ENCODE measurements at places on chromosomes 5 and 9. TPM values are rescaled to one million over a fixed set of nuclear protein-coding genes. Genes with fewer than 3 reads are reported as not detected.

The BAAT gene
- 0.55 TPM for total RNA-seq

The ZNG1F gene
- total RNA-seq, result 32.3 TPM

The CCL27 gene
- not detected for total RNA-seq

The PCDHGC4 gene
- 0.05 TPM for total RNA-seq

The SPIN1 gene
- total RNA-seq, result 41.0 TPM

The SCGB3A2 gene
- total RNA-seq, result not detected

The FOXD4L4 gene
- not detected for total RNA-seq

The KIAA0825 gene
- total RNA-seq, result 0.42 TPM

The GARIN3 gene
- total RNA-seq, result not detected

The CAMSAP1 gene
- total RNA-seq, result 21.2 TPM

The LHX3 gene
- total RNA-seq, result 0.09 TPM
